Endodermal cell (in vitro differentiated cells): ENCODE measurements at places on chromosomes 3 and 15. TPM values are rescaled to one million over a fixed set of nuclear protein-coding genes. Genes with fewer than 3 reads are reported as not detected.

GRCh38 chr3:148092624-148093347 is 604.9 kb upstream of the AGTR1 start:
- H3K27me3 ChIP-seq, result no peaks in the 10 kb centered on the region
- no peaks in the 10 kb centered on the region for H3K36me3 ChIP-seq
- no peak overlapping the region for H3K27ac ChIP-seq
- H3K4me1 ChIP-seq, result no peaks in the 10 kb centered on the region

DNA sequence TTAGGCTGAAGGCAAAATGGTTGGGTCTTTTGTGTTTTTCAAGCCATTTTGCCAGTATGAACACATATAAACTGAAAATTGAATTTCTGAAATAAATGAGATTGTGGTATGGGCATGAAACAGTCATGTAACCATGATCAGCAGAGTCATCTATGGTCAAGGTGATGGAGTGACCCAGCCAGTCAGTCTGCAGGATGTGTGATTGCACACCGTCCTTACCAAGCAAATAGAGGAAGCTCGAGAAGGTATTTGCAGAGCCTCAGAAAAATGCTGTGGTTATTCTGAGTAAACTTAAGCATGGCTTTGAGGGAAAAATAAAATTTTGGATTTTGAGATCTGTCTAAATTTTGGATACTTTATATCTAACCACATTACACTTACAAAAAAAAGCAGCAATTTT is 95.9 kb upstream of the RNF7 start:
- H3K4me3 ChIP-seq, result no peak overlapping the region
- H3K36me3 ChIP-seq, result no peaks in the 10 kb centered on the region
- H3K27ac ChIP-seq, result no peak overlapping the region
- no peaks in the 10 kb centered on the region for H3K4me1 ChIP-seq

DNA sequence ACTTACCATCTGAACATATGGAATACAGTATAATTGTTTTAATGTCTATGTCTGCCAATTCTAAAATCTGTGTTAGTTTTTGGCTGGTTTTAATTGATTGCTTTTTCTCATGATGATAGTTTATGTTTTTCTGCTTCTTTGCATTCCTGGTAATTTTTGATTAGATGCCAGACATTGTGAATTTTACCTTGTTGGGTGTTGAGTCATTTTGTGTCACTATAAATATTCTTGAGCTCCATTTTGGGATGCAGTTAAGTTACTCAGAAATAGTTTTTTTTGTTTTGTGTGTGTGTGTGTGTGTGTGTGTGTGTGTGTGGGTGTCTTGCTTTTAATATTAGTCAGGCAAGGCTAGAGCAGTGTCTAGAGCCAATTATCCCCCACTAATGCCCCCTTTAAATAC is 818.8 kb upstream of the NR2F2 start:
- H3K4me1 ChIP-seq, result no peaks in the 10 kb centered on the region
- no peak for DNase-seq
- no peaks in the 10 kb centered on the region for H3K36me3 ChIP-seq
- H3K27ac ChIP-seq, result no peak overlapping the region
- H3K27me3 ChIP-seq, result no peaks in the 10 kb centered on the region

The WWTR1 gene
- 17.3 and 18.6 TPM in 2 replicates for total RNA-seq

The SERINC4 gene
- total RNA-seq, result 0.14 to 0.15 TPM in 2 of 3 replicates, not detected in the other
